GM12865 (cell line): ENCODE measurements at places on chromosomes 13 and 19.
A peak's percentile ranks its signal among the peaks of the same experiment; 100 is the strongest.

DNA sequence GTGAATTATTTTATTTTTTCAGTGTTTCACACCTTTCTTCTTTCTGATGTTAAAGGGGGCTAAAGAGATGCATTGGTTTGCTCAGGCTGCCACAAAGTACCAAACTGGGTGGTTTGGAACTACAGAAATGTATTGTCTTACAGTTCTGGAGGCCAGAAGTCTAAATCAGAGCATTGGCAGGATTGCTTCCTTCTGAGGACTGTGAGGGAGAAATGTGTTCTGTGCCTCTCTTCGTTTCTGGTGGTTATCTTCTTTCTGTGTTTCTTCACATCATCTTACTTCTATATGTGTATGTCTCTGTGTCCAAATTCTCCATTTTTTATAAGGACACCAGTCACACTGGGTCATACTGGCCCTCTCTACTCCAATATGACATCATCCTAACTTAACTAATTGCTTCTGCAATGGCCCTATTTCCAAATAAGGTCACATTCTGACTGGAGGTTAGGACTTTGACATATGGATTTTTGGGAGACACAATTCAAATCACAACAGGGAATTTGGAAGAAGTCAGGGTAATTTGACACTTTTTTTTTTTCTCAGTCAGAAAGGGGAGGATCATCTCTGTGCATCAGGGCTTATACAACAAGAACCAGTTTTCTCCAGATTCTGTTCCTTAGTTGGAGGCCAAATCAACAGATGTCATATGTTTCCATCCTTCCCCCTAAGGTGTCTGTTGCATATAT, 188.2 kb downstream of the KCNRG start:
- DNase-seq, result no peak

DNA sequence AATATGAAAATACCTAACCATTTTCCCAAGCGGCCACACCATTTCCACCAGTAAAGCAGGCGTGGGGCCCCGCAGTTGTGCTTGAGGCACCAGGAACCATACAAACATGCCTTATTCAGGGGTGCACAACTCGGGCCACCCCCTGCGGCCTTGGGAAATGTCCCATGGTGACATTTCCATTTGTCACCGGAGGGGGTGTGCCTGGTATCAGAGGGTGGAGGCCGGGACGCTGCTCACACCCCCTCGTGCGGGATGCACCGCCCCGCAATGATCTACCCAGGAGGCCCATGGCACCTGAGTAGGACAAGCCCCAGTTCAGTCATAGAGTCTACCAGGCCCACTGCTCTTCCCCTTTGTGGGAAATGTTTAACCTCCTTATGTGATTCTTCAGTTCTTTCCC, 218.8 kb downstream of the TEX29 start:
- no peak for DNase-seq

DNA sequence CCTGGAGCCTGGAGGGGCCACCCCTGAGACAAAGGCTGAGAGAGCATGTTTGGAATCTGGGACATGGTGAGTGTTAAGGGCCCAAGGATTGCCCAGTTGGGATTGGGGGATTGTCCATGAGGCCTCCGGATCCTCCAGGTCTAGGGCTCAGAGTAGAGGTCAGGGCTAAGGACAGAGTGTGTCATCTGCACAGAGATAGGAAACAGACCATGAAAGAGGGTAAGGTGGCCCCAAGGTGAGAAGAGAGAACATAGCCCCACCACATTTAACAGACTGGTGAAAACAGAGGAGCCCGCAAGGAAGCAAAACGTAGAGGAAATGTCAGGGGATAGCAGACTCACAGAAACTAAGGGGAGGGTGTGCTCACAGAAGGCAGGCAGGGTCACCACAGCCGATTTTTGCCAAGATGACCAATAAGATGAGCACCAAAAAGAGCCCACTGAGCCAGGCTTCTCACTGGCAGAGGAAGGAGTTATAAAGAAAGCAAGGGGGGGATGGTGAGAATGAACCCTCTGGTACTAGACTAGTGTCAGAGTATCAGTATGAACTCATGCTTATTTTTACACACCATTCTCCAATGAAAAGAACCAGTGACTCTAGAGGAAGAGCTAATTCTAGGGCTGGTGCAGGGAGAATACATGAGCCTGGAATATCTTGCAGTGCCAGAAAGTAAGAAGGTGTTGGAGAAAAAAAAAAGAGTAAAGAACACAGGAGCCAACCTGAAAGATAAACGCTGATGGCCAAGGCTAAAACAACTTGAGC, 17.5 kb downstream of the DYRK1B start:
- DNase-seq, result no peak

GRCh38 chr13:20360835-20361412, 128.8 kb upstream of the GJB6 start:
- no peak for DNase-seq

DNA sequence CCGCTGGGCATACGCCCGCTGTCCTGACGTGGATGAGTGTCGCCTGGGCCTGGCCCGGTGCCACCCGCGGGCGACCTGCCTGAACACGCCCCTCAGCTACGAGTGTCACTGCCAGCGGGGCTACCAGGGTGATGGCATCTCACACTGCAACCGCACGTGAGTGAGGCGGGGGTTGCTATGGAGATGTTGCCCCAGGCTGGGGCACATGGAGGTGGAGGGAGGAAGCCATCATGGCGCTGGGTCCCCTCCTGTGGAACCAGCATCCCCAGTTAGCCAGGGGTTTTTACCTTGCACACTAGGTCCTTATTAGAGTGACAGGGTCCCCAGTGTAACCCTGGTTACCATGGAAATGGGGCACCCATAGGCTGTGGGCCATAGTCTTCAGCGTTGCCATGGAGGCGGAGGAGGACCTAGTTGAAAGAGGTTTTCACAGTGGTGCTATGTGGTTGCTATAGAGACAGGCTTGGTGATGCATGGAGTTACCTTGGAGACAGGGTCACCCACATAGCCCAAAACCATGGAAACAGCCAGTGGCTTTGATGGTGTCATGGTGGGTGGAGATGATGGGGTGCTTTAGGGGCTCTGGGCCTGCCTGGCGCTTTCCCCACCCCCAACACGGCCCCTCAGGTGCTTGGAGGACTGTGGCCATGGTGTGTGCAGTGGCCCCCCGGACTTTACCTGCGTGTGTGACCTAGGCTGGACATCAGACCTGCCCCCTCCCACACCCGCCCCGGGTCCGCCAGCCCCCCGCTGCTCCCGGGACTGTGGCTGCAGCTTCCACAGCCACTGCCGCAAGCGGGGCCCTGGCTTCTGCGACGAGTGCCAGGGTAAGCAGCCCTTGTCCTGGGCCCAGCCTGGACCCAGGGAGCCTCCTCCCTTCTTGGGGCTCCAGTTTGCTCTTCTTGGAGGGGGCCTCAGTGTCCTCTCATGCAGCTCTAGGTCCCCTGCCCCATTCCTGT, 27.1 kb downstream of the MEGF8 start:
- DNase-seq, result peak; percentile 62

GRCh38 chr13:111947026-111947810, 119.7 kb upstream of the SOX1 start:
- no peak for DNase-seq

DNA sequence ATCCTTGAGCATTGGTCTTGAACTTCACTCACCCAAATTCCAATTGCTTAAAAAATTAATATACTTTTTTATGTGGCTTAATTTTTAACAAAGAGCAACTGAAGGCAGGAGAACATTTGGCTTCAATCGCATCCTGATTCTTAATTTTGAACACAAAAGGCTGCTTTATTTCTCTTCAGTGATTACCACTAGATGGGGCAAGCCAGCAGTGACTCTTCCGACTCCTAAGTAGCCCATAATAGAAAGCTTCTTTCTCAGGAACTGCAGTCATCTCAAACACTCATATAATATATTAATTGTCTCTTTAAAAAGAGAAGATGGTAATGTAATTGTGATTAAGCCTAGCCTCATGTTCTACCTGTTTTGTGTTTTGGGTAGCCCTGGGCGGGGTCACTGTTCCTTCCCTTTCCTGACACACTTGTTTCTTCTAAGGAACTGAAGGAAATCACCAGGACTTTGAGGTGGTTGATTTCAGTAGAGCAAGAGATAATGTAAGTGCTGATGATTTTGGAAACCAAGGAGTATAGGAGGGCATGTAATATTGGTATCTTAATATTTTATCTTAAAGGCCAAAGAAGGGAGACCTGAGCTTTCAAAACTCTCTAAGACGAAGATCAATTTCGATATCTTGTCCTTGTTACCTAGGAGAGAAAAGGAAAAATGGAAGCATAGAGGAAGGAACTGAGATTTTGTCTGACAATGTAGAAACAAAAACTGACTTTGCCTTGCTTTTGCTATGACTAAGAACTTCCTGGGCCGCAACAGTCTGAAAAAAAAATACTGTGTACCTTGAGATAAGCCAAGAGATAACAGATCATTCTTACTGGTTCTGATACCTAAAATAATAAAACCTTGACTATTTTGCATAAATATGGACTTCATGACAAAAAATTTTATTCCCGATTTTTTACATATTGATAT, 73.1 kb downstream of the TNFSF13B start:
- peak; percentile 33 for DNase-seq

- peak; percentile 23 for DNase-seq
Observed at GRCh38 chr13:67515895-67516294, 285.8 kb upstream of the PCDH9 start.

GRCh38 chr19:39599116-39599515, 3.2 kb upstream of the LGALS13 start:
- DNase-seq, result peak; percentile 36

- DNase-seq, result peak; percentile 24
Observed at GRCh38 chr13:44484562-44485138, 91.5 kb downstream of the TSC22D1 start.

DNA sequence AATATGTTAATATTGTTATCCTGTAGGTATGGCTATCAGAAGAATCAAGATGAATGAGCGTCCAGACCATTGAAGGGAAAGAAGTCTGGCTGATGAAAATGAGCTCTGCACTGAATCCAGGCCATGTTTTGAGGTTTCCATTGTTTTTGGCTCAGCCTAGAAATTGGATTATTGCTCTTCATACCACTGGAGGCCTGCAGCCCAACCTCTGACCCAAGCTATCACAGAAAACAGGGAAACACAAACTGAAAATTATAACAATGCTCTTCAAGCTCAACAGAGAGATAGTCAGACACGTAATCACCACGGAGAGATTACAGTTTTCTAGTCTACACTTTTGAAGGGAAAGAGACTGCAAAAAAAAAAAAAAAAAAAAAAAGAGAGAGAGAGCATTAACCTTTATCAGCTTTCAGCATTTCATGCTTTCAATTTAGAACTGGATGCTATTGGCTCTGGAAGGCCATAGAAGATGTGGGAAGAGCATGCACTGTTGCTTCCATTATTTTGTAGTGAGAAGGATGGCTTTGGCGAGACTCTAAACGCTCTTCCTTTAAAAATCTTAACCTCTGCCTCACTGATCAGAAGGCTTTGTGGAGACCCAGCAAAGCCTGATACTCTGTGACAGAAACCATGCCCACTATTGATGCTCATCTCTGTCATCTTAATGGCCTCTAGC, 10.8 kb downstream of the EDNRB start:
- no peak for DNase-seq

DNA sequence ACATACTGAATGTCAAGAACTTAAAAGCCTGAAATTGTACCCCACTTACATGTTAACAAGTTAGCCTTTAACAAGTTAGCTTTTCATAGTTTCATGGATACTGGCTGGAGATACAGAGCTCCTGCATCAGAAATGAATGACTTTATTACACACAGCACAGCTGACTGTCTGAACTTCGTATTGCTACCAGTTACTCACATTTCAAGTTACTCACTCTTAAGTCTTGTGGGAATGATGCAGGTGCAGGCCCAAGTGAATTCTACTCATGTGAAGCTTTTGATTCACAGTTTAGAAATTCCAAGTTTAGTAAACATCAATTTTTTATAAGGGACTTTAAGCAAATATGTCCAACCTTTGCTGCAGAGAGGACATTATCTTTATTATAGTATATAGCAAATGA, 762.2 kb upstream of the PRR20A start:
- DNase-seq, result no peak

DNA sequence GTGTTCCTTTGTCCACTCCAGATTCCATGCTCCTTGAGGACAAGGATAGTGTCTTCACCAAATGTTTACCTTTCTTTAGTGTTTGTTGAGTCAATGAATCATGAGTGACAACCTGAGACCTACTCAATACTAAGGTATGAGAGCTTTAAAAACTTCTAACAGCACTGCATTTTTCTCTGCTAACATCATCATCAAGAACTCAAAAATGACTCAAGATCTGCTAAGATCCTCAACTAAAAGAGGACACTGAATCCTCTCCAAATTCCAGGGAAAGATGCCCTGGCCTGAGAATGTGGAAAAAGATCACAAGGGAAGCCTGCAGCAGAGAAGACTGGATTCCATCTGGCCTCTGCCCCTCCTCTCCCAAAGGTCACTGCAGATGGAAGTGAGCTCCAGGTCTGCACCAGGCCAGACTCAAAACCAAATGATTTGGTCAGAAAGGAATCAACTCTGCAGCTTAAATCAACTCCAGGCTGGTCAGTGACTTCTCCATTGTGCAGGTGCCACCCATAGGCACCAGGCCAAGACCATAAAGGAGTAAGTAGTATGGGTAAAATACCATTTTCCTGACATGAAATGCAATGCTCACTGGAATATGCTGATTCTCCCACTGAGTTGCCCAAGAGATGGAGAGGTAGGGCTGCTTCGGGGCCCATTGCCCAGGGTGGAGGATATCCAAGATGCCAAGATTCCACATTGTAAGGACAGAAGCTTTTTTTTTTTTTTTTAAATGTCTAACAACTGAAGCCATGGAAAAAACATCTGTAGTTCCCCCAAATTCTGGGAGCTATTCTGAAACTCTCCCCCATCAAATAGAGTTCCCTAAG, 89.5 kb upstream of the DOCK9 start:
- no peak for DNase-seq

DNA sequence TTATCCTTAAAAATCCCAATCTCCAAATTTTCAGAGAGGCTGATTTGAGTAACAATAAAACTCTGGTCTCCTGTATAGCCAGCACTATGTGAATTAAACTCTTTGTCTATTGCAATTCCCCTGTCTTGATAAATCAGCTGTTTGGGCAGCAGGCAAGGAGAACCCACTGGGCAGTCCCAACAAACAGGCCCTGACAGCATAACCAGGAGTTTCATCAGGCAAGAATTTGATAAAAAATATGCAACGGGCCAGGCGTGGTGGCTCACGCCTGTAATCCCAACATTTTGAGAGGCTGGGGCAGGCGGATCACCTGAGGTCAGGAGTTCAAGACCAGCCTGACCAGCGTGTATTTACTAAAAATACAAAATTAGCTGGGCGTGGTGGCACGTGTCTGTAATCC, 42.1 kb downstream of the STK24 start:
- DNase-seq, result no peak

DNA sequence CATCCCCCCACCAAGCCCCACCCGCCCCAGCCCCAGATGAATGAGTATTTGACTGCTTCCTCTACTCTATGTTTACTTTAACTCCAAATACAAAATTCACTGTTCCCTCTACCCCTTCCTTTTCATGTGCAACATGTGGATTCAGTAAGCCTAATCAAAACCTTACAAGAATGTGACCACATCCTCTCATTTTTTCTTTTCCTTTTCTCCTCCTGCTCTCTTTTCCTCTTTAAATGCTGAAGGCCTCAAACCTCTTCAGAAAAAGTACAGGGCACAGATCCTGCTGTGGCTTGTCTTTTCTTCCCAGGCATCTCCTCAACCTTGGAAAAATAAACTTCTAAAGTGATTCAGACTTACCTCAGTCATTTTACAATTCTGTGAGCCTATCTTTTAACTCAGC, 119.0 kb downstream of the MYCBP2 start:
- no peak for DNase-seq

- DNase-seq, result peak; percentile 70
Observed at GRCh38 chr19:4304538-4305256, at the start of gene FSD1. Gene FSD1 (plus strand): TSS chr19:4304598. CDS start chr19:4304747, 149 bp downstream.
